ENCODE measurements at places on chromosomes 12 and 14.

DNA sequence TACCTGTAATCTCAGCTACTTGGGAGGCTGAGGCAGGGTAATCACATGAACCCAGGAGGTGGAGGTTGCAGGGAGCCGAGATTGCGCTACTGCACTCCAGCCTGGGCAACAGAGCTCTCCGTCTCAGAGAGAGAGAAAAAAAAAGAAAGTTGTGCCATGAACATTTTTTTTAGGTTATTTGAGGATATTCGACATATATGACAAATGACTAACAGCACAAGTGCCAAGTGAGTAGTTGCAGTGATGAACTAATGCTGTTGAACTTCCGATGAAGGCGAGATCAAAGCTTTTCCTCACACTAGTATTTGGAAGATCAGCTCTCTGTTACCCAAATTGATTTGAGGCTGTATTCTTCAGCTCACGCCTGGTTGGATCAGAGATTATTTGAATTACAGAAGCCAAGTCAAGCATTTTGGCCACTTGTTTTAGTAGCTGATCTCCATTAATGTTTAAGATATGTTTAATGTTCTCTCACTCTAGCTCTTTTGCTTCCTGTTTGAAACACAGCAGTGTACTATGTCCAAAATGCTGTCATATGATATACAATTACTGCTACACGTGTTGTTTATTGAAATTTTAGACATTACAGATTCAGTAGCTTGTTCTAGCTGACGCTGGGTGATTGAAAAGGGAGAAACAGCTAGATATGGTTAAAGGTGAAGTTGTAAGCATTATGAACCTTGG, 43.4 kb downstream of the WDR20 start:
- no peak overlapping the region for H3K27ac ChIP-seq
- no peaks in the 10 kb centered on the region for H3K36me3 ChIP-seq
- H3K27me3 ChIP-seq, result no peaks in the 10 kb centered on the region
- DNase-seq, result no peak
- no peaks in the 10 kb centered on the region for H3K4me1 ChIP-seq

DNA sequence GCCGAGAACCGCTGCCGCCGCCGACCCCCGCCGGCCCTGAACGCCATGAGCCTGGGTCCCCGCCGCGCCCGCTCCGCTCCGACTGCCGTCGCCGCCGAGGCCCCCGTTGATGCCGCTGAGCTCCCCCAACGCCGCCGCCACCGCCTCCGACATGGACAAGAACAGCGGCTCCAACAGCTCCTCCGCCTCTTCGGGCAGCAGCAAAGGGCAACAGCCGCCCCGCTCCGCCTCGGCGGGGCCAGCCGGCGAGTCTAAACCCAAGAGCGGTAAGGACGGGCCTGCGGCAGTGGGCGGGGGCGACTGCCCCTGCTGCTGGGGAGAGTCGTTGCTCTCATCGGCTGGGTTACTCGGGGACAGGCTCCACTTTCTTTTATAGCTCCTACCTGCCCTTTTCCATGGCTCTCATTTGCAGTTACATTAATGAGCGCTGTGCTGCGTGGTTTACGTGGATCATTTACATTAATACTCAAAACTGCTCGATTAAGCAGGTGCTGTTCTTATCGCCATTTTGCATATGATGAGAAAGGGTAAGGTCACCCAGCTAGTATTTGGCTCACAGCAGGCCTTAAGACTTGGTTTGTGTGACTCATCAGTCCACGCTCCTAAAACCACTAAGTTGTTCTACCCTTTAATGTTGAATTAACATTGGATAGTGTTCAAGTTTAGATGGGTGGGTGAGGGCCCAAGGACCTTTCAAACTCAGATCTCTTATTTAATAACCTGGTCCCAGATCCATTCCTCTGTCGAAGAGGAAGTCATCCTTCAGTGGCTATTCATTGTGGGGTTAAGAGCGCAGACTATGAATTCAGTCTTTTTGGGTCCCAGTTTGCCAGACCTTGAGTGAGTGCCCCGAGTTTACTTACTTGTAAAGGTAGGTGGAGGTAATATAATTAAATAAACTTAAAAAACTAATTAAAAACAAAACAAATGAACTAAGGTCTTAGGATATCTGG, 823 bp downstream of the RNF10 start:
- DNase-seq, result peak; percentile 56
- no peaks in the 10 kb centered on the region for H3K36me3 ChIP-seq
- H3K4me3 ChIP-seq, result peak overlapping the region; percentile 100
- H3K4me1 ChIP-seq, result peaks cover 5% of the 10 kb centered on the region
- H3K27ac ChIP-seq, result peak overlapping the region; percentile 95

- DNase-seq, result no peak
- H3K36me3 ChIP-seq, result peaks cover 5% of the 10 kb centered on the region
- H3K4me3 ChIP-seq, result no peak overlapping the region
- H3K27ac ChIP-seq, result no peak overlapping the region
- no peaks in the 10 kb centered on the region for H3K27me3 ChIP-seq
Measured at GRCh38 chr14:23091294-23092225, 3.4 kb downstream of the ACIN1 start.

- H3K36me3 ChIP-seq, result no peaks in the 10 kb centered on the region
- H3K4me1 ChIP-seq, result no peaks in the 10 kb centered on the region
- H3K27ac ChIP-seq, result no peak overlapping the region
- H3K27me3 ChIP-seq, result no peaks in the 10 kb centered on the region
- H3K4me3 ChIP-seq, result no peak overlapping the region
Measured at GRCh38 chr12:30763053-30763452, 8.3 kb upstream of the CAPRIN2 start.

GRCh38 chr12:80925237-80925636, 12.5 kb downstream of the LIN7A start:
- no peaks in the 10 kb centered on the region for H3K27me3 ChIP-seq
- no peak overlapping the region for H3K27ac ChIP-seq
- no peak overlapping the region for H3K4me3 ChIP-seq
- no peaks in the 10 kb centered on the region for H3K4me1 ChIP-seq
- no peak for DNase-seq

DNA sequence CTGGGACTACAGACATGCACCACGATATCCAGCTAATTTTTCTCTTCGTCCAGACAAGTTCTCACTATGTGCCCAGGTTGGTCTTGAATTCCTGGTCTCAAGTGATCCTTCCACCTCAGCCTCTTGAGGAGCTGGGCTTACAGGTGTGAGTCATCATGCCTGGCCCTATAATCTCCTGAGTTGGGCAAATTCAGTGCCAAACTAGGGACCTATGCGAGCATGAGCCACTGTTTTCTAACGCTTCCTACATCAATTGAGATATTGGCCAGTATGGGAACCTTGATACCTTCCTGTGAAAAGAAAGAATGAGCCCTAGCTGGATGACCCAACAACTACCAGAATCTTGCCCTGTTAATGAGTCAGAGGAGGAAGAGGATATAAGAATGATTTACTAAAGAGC, 585.2 kb downstream of the C12orf50 start:
- H3K27me3 ChIP-seq, result no peaks in the 10 kb centered on the region
- no peaks in the 10 kb centered on the region for H3K36me3 ChIP-seq
- H3K27ac ChIP-seq, result peak overlapping the region; percentile 50
- H3K4me3 ChIP-seq, result no peak overlapping the region
- no peak for DNase-seq

All from breast epithelium (tissue), 4 donors.